Activated CD4-positive, alpha-beta T cell treated with anti-CD3 and anti-CD28 coated beads for 24 hours (primary cell): ENCODE measurements at places on chromosomes 5 and 9.
A peak's percentile ranks its signal among the peaks of the same experiment; 100 is the strongest.

GRCh38 chr5:180209137-180209581, at the start of gene RASGEF1C:
Gene RASGEF1C (minus strand): TSS chr5:180209211. CDS start chr5:180138052, 71,159 bp downstream.
- DNase-seq, result peak; percentile 47

- DNase-seq, result no peak
Measured at GRCh38 chr5:125343015-125343414, 596.6 kb upstream of the ZNF608 start.

DNA sequence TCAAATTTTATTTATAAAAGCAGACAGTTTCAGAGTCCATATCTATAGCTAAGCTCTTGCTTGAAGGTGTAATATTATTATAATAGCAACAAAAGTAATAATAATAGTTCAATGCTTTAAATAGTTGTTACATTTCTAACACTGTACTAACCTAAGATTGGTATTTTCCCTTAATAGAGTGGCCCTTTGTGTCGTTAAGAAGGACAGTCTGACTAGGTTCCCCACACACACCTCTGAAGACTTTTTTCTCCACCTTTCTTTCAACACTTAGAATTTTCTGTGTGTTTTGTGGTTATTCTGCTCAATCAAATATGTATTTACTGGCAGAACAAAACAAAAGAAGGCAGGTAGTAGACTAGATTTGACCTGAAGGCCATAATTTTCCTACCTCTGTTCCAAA, 223.2 kb upstream of the ACO1 start:
- no peak for DNase-seq

GRCh38 chr9:18490641-18491370, 16.9 kb downstream of the ADAMTSL1 start:
- DNase-seq, result no peak

DNA sequence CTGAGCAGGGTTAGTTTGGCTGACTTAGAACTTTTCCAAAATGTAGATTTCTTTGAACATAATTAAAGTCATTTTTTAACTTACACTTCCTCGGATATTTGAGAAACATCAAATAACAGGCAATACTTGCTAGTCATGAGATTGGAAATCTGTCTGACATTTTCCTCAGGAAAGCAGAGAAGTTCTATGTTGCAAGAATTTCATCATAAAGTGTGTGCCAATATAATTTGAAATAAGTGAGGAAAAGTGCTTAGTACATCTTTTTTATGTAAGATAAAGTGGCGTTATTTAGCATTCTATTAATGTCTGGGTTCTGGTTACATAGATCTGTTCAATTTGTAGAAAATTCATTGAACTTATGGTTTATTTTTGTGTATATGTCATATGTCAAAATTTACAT, 48.7 kb upstream of the C5orf47 start:
- no peak for DNase-seq

DNA sequence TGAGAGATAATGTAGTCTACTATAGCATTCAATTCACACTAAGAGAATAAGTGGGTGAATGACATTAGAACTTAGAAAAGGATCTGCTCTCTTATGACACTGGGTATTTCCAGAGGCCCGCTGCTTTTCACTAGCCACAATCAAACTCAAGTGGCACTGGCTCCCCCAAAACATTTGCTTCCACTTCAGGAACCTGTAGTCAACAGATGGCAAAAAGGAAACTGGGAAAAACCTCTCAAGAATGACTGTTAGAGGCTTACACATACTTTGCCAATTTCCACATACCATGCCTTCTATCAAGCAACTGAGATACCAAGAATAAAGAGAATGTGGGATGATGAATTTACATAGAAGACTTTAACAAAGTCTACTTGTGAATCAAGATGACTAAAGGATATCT, 11.2 kb downstream of the POC5 start:
- DNase-seq, result no peak

DNA sequence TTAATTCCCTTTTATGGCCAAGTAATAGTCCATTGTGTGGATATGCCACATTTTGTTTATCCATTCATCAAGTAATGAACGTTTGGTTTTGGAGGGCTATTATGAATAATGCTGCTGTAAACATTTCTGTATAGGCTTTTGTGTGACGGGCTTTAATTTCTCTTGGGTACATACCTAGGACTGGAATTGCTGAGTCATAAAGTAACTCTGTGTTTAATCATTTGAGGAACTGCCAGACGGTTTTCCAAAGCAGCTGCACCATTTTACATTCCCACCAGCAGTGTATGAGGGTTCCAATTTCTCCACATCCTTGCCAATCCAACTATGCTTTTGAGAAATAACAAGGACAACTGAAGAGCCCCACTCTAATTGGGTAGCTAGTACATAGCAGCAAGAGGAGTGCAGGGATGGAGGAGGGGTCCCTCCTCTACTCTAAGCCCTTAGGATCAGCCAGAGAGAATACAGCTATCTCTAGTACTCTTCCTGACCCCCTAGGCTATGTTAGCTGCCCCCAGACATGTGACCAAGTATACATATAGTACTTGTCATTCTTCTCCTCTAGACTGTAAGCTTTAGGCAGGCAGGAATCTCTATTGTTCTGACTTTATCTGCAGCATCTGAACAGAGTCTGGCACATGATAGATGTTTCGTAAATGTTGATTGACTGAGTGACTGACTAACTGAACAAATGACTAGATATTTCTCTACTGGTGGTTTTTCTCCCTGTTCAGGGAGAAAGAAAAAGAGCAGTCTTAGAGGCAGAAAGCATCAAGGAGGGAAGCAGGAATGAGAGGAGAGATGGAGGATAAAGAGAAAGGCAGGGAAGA, 22.1 kb upstream of the MATR3 start:
- DNase-seq, result no peak

DNA sequence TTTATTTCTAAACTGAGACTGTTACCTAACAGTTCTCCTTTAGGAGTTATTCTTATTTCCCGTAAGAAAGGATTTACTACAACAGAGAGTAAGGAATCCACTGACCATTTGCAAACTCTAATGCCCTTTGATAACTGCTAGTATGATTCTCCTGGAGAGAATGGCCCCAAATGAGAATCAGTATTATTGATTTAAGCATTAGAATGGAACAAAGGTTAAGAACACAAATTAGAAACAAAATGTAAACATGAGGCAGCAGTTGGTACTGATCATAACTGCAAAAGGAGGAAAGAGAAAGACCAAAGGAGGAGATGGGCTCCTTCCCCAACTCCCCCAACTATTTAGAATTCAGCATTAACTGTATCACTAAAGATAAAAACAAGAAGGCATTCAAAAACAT, 30.7 kb downstream of the PSIP1 start:
- no peak for DNase-seq

- no peak for DNase-seq
Measured at GRCh38 chr5:150143350-150144245, 12.0 kb downstream of the PDGFRB start.

GRCh38 chr5:65451436-65451835, 30.3 kb downstream of the ADAMTS6 start:
- no peak for DNase-seq

- DNase-seq, result no peak
Measured at GRCh38 chr5:108743319-108743718, 4.4 kb upstream of the FER start.

- no peak for DNase-seq
Measured at GRCh38 chr9:25691786-25692185, 13.5 kb upstream of the TUSC1 start.

DNA sequence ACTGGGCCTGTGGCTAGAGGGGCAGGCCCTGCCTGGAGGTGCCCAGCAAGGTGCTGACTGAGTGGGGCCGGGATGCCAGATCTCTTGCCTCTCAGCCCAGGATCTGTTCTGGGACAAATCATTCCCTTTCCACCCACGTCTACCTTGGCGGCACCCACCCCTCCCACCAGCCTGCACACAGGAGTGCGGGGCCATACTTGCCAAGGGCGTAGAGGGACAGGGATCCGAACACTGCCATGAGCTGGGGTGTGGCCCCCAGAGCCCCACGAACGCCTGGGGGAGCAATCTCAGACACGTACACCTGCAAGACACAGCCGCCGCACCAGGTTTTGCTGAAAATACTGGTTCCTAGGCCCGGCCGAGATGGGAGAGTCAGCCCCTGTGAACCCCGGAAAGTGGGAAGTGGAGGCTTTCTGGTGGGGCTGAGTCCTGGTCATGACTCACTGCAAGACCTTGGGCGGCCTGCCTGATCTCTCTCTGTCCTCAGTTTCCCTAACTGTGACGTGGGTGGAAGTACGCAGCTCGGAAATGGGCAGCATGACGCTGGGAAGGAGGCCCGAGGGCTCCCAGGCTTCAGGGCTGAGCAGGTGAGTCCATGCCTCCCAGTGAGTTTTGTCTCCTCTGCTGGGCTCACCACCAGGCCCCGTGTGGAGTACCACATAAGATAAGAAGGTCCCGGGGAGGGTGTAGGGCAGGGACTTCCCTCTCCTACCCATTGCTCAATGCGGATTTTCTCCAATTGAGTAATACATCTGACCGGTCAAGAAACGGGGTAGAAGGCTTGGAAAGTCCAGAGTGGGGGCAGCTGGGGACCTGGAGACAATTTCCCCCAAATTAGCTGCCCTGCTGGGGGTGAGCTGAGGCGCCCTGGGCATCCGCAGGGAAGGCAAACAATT, 2.6 kb downstream of the SLC2A6 start:
- no peak for DNase-seq

DNA sequence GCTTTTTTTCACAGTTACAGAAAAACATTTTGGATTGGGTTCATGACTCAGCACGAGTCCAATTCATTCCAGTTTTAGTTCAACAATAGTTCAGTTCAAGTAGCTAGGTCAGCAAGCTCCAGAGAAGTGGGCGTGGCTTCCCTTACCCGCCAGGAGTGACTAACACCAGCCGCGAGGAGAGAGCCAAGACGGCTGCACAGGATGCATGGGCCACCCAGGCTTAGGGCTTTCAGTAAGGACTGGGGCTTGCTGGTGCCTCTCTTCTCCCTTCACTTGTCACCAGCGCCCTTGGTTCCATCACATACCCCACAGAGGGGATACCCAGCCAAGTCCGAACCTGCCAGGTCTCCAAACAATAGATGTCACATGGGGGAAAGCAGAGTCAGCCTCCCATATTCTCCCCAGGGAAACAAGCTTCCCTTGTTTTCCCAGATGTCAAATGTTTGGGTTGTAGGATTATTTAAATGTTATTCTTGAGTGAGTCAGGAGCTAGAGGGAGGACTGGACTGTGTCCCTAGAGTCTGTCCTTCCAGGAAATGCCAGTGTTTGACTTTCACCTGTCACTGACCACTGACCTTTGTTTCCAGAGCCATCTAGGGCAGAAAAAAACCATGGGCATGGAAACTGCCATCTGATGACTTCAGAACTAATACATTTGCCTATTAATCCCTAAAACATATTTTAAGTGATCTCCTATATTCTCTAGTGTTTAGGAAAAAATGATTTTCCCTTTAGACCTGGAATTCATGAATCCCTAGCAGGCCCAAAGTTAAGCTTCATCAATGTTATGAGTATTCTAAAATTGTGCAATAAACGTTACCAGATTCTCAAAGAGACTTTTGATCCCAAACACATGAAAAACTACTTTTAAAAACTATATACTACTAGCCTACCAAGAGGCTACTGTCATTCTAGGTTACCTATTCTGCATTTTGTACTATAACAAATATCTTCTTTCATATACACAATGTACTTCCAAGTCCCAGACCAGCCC, 51.9 kb downstream of the NIPAL4 start:
- DNase-seq, result peak; percentile 21

- DNase-seq, result no peak
Measured at GRCh38 chr5:17415321-17415758, 82.7 kb upstream of the TAF11L2 start.

- no peak for DNase-seq
Measured at GRCh38 chr5:372556-372995, 51.1 kb downstream of the AHRR start.

DNA sequence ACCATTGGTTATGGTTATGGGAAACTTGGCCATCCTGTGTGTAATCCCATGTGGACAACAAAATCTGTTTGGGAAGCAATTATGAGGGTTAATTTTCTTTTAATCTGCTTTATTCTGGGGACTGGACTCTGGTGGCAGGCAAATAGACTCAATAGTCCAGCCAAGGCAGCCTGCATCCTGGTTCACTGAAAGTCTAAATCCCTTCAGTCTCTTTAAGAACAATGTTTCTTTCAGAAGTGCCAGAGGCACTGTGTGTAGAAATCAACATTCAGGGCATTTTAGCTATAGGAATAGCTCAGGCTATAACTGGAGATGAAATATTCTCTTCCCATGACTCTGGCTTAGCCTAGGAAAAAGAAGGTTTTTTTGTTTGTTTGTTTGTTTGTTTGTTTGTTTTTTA, 118.0 kb downstream of the SPATA31D1 start:
- DNase-seq, result no peak

DNA sequence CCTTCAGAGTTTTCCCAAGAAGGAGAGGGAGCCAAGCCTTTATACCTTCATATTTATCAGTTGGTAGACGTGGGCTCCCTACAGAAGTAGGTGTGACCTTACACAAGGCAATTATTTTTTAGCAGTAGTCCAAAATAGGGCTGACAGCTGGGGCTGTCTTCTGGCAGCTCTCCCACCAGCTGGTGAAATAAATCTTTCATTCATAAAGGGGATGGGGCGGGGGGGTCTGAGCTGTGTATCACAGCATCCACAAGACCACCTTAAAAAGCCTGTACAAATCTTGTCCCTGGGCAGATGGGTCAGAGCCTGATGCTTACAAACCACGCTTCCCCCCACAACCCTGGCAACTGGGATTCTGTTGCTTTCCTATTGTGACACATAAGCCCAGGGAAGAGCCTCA, 19.7 kb downstream of the CSF2 start:
- no peak for DNase-seq

DNA sequence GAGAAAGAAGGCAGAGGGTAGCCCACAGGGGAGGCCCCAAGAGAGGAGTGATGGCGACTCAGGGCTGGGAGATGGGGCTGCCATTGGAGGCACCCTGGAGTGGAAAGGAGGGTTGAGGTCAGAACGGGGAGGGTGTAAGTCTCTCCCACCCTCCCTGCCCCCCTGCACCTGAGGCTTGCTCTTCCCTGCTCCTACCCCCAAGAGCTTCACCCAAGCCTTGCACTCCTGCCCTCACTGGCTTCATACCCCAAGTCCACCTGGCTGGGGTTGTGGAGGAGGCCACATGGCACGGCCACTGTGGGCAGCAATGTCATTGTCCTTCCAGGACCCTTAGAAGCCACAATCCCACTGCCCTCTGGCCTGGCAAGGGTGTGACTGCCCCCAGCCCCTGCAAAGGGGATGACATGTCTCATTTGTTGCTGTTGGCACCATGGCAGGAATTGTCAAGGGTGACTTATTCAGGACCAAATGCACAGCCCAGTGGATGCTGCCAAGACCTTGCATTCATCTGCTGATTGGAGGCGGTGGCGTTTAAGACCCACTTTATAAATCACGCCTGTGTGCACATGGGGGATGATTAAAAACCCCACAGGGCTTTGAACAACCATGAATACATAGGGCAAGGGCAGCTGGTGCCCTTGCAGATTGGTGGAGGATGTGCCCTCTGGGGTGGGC, 47.6 kb upstream of the RNU6ATAC start:
- DNase-seq, result no peak

GRCh38 chr5:140261403-140262171, 41.3 kb downstream of the PFDN1 start:
- DNase-seq, result no peak

- no peak for DNase-seq
Measured at GRCh38 chr9:27530915-27531755, 1.5 kb upstream of the MOB3B start.

DNA sequence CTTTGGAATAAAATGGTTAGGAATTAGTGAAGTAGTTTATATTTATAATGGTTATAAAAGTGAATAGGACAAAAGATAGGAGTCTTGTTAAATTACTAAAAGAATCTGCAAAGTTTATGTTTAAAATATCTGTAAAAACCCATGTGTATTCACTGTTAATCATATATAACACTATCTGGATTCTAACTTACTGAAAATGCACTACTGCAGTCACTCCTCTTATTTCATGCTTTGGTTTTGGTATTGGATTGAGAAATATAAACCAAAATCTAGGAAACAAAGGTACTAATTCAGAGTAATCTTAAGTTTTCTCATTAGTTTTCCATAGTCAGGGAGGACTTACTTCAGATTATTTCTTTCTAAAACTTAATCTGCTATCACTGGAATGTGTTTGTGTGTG, 49.5 kb downstream of the ST8SIA4 start:
- no peak for DNase-seq
